Activated B cell treated with CpG ODN at 0.5 μM for 24 hours (primary cell): ENCODE measurements at places on chromosomes 12 and 14. TPM values are rescaled to one million over a fixed set of nuclear protein-coding genes. Genes with fewer than 3 reads are reported as not detected.

- DNase-seq = no peak
Observed at GRCh38 chr12:5433081-5433844, 1.4 kb downstream of the NTF3 start.

- no peak for DNase-seq
Observed at GRCh38 chr12:9730011-9730410, 2.9 kb downstream of the CLECL1 start.

- DNase-seq = no peak
Observed at GRCh38 chr14:101460986-101461750, 100.1 kb upstream of the DIO3 start.

DNA sequence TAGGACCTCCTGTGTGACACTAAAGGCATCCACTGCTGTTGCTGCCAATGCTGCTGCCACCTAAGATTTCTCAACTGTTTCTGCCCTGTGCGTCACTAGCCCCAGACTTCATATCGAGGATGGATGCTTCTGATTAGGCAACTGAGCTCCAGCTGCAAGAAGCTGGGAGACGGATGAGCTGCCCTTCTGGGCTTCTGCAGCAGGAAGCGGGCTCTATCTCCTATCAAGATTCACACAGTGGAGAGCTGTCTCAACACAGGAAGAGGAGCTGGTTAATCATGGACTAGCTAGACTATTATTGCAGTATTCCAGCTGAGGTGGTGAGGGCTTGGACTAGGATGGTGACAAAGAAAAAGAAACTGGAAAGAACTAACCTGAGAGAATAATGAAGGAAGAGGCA, 59.2 kb upstream of the PELI2 start:
- no peak for DNase-seq

GRCh38 chr14:84225268-84225667, 1304.7 kb upstream of the FLRT2 start:
- no peak for DNase-seq

- no peak for DNase-seq
Observed at GRCh38 chr12:7295529-7295928, 8.3 kb upstream of the ACSM4 start.

DNA sequence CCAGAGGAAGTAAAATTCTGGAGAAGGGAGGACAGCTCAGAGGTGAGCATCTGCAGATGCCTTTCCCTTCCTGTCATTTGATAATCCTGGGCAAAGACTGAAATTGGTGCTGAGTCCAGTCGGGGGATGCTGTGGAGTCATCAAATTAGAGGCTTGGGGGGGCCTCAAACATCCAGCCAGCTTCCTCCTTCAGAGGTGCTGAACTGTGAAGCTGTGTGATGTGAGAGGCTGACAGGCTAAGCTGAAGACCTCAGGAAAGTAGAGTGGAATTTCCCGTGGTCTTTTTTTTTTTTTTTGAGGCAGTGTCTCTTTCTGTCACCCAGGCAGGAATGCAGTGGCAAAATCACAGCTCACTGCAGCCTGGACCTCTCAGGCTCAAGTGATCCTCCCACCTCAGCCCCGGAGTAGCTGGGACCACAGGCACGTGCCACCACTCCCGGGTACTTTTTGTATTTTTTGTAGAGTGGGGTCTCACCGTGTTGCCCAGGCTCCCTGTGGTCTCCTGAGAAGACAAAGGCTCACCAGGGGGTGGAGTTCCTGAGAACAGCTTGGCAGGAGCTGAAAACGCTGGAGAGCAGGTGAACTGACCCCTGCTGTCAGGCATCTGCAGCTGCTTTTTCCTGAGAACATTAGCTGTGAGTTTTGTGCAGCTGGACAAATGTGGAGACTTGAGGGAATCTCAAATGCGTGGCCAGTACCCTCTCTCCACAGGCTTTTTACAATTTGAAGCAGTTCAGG, 6.1 kb upstream of the TCL1B start:
- no peak for DNase-seq

DNA sequence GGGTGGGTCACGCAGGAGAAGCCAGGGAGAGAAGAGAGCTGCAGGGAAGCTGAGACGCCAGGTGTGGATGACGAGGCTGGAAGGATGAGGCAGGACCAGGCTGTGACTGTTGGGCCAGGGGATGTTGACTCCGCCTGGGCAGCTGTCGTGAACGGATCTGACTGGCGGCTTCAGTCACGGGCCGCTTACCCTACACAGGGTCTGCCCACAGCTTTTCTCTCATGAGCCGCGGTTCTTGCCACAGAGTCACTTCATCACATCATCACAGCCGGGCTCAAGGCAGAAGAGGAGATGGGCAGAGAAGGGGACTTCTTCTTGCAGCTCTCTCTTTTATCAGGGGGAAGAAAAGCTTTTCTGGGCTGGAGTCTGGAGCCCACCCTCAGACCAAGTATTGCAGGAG, 7.7 kb downstream of the CLBA1 start:
- no peak for DNase-seq

Gene GSKIP
- total RNA-seq = 11.4 and 15.3 TPM in 2 replicates

Gene CRIP1
- total RNA-seq = 112 and 129 TPM in 2 replicates

Gene PLCZ1
- not detected in 2 replicates for total RNA-seq

GRCh38 chr12:107955966-107956643, 173.0 kb upstream of the WSCD2 start:
- DNase-seq = no peak

Gene MYF6
- total RNA-seq = not detected in 2 replicates

DNA sequence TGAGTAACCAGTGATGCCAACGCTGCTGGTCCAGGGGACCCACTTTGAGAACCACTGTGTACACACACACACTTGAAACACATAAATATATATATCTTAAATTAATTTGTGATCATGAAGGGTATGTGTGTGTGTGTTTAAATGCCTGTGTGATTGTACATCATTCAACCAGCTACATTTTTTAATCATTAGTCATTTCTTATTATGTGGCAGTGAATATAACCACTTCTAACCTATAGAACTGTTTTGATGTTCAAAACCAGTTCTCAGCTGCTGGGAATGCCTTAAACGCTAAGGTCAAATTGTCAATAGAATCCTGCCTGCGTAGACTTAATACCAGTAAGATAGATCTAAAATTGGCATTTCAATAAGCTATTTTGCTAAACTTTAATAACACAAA, 330.0 kb downstream of the SYT1 start:
- no peak for DNase-seq

Gene TESPA1
- 31.5 and 35.5 TPM in 2 replicates for total RNA-seq

GRCh38 chr14:98503086-98503815, 768.7 kb downstream of the BCL11B start:
- no peak for DNase-seq

Gene PLEKHD1
- 0.22 and 0.24 TPM in 2 replicates for total RNA-seq

Gene SRGAP1
- total RNA-seq = 0.49 and 1.1 TPM in 2 replicates

- DNase-seq = no peak
Observed at GRCh38 chr12:103933237-103933636, 3.0 kb downstream of the HSP90B1 start.

- no peak for DNase-seq
Observed at GRCh38 chr14:69208666-69209065, 17.4 kb downstream of the EXD2 start.

Gene TAS2R13
- 1.00 and 1.4 TPM in 2 replicates for total RNA-seq

DNA sequence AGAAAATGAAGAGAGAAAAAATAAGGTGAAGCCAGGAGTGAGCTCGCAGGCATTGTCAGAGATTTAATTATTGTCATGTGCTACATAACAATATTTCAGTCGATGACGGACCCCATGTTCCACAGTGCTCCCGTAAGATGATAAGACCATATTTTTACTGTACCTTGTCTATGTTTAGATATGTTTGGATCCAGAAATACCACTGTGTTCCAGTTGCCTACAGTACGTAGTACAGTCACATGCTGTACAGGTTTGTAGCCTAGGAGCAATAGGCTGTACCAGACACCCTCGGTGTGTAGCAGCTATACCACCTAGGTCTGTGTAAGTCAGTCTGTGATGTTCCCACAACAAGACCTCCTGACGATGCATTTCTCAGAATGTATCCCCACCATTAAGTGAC, 137.5 kb downstream of the FBXL14 start:
- DNase-seq = no peak

Gene EIF4B
- total RNA-seq = 726 and 733 TPM in 2 replicates

DNA sequence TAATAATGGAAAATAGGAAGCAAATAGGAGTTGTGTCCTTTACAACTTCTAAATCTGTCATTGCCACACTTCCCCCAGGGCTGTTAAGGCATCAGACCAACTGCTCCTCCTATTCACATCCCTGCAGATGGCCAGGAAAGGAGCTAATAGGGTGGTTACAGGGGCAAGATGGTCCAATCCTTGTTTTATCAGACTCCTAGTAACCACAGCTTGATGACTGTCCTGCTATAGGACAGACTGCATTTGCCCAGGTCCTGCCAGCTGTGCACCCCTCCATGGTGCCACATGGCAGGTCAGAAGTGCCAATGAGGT, 10.9 kb upstream of the KRT2 start:
- DNase-seq = no peak

DNA sequence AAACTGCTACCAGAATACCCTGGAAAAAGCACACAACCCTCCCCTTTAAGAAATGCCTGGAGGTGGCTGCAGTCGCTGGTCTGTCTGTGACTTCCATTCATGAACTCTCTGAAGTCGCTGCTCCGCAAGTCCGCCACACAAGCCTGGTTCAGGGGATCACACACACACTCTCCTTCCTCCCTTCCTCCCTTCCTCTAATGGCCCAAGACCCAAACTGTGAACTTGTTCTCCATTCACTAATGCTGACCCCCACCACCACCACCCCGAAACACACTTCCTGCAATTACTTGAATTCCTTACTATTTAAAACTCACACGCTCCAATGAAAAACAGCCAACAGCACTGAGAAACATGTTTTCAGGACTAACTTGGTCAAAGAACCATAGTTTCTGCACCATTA, 1.0 kb upstream of the LMO3 start:
- no peak for DNase-seq

DNA sequence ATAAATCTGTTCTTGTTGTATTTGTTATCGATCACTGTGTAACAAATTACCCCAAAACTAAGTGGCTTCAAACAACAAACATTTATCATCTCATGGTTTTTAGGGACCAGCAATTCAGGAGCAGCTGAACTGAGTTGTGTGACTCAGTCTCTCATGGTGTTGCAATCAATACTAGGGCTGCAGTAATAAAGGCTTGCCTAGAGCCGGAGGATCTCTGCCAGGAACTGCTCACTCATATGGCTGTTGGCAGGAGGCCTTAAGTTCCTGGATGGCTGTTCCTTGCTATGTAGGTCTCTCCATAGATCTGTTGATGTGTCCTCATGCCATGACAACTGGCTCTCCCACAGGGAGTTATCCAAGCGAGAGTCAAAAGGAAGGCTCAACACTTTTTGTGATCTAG, 3.8 kb upstream of the PSMC6 start:
- no peak for DNase-seq

Gene KRT1
- total RNA-seq = not detected in 2 replicates

- no peak for DNase-seq
Observed at GRCh38 chr12:86456241-86456640, 200.1 kb upstream of the MGAT4C start.

DNA sequence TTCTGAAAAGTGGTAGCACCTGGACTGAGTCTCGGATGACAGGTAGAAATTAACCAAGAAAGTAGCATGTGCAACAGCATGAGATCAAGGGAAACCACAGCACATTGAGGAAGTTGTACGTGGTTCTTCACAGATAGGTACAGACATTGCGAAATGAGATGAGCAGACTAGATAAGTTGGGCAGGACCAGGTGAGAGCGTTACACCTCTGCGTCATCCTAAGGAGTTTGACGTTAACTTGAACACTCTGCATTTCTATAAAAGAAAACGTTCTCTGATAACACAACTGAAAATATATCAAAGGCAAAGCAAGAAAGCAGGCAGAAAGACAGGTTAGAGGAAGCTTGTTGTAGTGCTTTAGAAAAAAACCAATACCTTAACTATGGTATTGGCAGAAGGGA, 98.5 kb upstream of the RASSF8 start:
- DNase-seq = no peak

GRCh38 chr12:56695327-56696101, 7.4 kb upstream of the PTGES3 start:
- DNase-seq = no peak

Gene MORN3
- 0.20 and 0.42 TPM in 2 replicates for total RNA-seq

GRCh38 chr14:78902010-78902623, 731.9 kb downstream of the NRXN3 start:
- no peak for DNase-seq

- no peak for DNase-seq
Observed at GRCh38 chr14:53872681-53873089, 83.9 kb downstream of the BMP4 start.

Gene JAG2
- total RNA-seq = 0.07 and 0.44 TPM in 2 replicates

DNA sequence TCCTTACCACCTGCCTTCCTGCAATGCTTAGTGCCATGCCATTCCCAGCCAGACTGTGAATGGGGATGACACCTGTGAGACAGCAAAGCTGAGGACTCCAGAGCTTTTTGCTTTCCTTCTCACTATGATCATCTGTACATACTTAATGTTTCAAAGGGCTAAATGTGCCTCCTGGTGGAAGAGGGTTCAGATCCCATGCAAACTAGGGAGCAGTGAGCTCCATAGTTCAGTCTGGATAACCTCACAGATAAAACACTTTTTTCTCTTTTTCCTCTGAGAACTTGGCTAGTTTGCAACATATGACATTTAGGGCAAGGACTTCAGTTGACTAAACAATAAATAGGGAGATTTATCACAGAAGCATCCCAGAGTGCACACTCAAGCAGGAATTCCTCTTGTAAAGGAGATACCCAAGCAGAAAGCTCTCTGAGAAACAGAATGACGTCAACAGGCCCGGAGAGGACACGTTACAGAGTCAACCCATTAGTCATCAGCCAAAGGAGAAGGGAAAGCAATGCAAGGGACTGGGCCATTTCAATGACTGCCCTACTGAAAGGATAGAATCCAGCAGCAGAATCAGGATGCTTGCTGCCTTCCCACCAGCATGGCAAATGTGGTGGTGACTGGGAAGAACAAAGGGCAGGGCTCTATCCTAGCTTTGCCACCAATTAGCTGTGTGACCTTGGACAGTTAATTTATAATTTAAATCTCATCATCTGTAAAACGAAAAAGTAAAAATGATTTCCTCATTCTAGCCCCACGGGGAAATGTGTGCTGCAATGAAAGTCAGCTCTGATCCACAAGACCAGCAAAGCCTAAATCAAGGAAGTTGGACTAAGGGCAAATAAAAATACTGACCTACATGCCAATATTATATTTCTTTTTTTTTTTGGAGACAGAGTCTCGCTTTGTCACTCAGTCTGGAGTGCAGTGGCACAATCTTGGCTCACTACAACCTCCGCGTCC, 80.8 kb upstream of the ACTN1 start:
- no peak for DNase-seq

DNA sequence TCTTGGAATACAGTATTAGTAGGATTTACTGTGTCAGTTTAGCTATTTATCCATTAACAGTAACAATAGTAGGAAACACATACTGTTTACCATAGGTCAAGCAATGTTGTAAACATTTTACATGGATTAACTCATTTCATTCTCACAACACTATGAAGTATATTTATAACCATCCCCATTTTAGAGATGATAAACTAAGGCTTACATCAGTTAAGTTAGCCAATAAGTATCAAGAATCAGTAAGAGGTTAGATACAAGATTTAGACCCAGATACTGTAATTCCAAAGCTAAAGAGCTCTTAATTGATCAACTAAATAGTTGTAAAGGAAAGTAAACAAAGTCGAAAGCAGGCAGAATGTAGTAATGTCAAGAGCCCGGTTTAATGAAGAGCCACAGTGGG, 1.1 kb downstream of the SYNJ2BP start:
- DNase-seq = no peak
